Stimulated activated CD4-positive, alpha-beta T cell treated with anti-CD3 and anti-CD28 coated beads, Interleukin-2, amount 100 ng/mL, for 4 hours (primary cell): ENCODE measurements at places on chromosomes 13 and 19.

- DNase-seq = peak; percentile 16
These were observed 48.6 kb upstream of the GTF3A start for GRCh38 chr13:27375686-27376326.

DNA sequence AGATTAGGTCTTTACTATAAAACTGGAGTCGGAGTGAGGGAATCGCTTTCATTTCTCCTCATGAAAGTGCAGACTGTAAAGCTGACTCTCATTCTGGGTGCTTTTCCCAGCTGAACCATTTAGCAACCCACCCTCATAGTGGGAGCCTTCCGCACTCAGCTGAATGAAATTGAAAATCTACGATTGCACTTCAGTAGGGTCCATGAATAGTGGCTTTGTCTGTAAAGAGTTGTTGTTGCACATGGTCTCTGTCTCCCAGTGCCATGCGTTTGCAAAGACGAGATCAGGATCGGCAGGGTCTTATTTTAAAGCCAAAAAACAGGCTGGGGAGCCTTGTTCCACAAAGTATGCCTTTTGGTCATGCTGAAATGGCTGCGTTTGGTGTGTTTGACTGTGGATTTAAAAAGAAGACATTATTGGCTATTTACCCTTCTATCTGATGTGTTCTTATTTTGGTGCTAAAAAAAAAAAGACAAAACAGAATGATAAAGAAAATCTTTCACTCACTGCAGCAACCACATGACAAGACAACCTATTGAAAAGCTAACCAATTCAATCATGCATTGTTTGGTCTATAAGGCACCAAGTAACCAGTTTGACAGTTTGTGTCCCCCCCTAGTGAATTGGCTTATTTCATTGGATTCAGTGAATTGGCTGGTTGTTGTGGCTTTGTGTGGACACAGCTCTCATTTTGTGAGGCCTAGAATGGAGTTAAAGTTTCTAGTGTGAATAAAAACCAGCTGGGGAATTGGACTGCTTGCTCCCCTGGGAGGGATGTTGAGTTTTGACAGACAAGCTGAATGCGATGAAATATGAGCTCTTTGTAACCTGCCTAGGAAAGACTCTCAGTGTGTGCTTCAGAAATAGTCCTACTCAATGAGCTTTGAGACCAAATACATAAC, 65.6 kb downstream of the ARHGAP35 start:
- DNase-seq = no peak

DNA sequence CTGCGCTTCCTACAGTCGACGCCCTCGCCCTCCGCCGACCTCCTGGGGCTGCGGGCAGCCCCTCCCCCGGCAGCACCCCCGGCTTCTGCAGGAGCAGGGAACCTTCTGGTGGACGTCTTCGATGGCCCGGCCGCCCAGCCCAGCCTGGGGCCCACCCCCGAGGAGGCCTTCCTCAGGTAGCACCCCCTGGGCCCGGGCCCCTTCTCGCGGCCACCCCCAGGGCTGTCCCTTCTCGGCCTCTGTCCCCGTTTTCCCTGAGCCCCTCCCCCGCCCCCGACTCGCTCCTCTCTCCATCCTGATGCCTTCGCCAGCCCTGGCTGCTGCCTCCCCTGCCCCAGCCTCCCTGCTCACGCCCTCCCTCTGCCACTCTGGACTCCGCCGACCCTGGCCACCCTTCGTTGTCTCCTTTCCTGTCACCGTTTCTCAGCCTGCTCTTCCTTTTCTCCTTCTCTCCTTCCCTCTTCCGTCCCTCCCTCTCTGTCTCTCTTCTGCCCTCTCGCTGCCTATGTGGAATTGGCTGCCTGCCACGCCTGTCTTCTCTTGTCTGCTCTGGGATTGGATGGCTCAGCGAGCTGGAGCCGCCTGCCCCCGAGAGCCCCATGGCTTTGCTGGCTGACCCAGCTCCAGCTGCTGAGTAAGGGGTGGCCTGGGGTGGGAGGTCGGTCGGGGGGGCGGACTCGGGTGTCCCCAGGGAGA, 11.0 kb downstream of the FUZ start:
- no peak for DNase-seq

GRCh38 chr19:38234615-38235014, 10.6 kb upstream of the DPF1 start:
- DNase-seq = no peak

- DNase-seq = peak; percentile 67
These were observed 65.4 kb downstream of the GNG7 start for GRCh38 chr19:2636897-2637683.

GRCh38 chr19:13033244-13033643, 38.0 kb downstream of the NFIX start:
- no peak for DNase-seq

DNA sequence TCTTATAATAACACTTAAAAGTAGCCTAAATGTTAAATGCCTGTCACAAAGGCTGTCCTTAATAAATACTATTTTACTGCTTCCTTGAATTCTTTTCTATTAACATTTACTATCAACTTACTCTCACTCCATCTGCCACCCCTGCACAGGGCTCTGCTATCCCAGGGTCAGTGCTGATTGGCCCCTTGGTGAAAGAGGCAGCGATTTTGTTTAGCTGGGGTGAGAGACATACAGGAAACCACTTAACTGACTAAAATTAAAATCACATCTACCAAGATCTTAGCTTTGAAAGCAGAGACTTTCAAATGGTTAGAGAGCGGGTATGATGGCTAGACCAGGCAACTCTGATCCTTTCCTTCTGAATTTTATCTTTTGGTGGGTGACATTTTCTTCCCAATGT, 149.9 kb upstream of the HTR2A start:
- DNase-seq = no peak

GRCh38 chr13:77053192-77053591, 26.2 kb upstream of the FBXL3 start:
- DNase-seq = no peak

- no peak for DNase-seq
These were observed 1.1 kb upstream of the GRTP1 start for GRCh38 chr13:113364901-113365582.

DNA sequence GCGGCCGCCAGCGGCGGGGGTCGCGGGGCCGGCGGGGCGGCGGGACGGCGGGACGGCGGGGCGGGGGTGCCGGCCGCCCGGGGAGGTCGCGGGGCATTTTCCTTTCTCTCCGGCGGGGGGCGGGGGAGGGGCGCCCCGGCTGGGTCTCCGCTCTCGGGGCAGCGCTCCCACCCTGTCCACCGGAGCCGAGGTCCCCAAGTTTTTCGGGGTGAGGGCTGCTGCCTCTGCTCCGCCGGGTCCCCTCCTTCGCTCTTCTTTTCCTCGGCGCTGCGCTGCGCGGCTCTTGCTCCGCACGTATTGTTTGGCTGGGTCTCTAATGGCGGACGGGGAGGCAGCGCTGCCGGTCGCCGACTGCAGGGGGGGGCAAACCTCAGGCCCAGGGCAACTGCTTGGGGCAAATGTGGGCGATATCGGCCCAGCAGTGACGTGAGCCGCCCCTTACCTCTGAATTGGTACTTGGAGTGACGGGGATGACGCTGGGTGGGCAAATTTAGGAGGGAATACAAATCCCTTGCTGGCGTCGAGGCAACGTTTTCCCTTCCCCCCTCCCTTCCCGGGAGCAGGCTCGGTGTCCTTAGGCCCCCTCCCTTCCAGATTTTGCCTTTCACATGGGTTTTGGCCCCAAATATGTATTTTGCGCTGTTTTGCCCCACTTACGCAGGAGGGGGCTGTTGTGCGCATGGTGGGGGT, 759 bp downstream of the ZMYM2 start:
- peak; percentile 57 for DNase-seq

DNA sequence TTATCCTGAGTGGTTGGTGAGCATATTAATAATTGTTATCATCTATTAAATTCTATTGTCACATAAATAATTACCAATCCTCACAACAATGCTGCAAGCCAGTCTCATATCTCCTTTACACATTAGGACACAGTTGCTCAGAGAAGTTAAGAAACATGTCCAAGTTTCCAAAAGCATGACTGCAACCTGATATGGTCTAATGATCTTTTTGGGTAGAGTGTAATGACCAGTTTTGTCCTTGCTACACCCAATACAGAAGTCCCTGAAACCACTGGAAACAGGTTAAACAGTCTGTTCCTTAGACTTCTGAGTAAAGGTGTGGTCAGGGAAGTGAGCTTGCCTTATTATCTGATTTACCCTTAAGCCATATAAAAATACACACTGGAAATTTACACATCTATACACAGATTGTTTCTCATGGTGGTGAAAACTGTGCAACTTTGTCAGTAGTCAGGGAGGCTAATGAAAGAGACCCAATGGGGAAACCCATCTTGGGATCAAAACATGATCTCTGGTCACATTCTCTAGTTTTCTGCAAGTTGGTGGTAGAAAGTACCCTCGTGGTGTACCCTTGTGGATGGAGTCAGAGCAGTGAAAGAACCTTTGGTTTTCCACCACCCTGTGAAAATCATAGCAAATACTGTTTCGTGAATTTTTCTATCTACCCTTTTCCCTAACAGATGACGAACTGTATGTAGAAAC, 146.0 kb upstream of the KLF12 start:
- DNase-seq = no peak

- DNase-seq = peak; percentile 95
These were observed 13.0 kb downstream of the TMEM160 start for GRCh38 chr19:47035127-47036096.

DNA sequence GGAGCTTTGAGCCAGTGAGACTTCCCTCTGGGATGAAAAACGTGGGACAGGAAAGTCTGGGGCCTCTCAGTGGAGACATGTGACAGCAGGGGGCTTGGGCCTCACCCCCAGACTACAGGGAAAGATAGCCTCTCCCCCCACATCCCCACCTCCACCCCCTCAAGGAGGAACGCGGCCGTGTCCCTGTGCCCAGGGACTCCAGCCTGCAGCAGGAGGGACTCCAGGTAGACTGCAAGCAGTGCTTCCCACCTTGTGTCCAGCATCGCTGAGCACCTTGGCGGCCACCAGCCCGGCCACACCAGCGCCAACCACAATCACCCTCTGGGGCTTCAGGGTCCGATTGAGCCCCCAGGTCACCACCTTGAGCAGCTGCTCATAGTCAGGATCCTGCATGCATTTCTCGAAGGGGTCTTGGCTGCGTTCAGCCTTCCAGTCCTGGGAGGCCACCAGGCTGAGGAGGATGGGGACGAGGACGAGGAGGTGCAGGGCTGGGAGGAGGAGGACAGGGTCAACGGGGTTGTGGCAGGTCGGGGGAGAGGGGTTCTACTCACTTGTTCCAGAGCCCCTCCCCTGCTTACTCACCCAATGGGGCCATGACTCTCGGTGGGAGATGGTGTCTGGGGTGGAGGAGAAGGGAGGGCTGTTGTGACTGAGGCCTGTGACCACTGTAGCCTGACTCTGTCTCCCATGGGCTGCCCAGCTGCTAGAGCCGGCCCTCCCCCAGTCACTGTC, 955 bp downstream of the IL4I1 start:
- no peak for DNase-seq

- DNase-seq = no peak
These were observed 19.0 kb upstream of the ZNF566 start for GRCh38 chr19:36508325-36508724.

DNA sequence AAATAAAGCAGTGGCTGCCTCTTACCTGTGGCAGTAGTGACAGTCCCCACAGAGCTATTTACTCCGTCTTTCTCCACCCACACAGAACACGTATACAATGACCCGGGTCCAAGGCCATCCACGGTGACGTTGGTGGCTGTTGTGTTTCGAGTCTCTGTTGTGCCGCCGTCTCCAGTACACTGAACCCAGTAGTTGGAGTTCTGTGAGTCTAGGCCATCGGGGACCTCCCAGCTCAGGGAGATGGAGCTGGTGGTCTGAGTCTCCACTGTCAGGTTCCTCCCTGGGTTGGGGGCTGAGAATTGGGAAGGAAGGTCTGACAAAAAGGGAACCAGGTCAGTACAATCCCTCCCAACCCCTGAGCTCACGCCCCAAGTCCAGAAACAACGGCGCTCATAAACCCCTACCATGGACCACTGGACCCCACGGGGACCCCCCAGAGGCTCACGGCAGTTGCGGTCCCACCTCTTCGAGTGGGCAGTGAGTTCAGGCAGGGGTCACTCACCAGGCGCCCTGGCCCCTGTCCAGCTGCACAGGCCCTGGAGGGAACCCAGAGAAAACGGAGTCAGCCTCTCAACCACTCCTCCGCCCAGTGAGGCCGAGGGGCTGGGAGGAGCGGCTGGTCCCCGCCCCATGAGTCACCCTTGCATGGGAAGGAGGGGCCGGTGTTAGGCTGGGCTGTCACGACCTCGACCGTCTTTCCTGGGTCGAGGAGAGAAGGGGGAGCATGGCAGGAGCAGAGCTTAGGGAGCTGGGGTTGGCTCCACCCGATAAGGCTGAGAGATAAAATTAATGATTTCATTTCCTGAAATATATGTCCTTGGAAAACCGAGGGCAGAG, 2.4 kb downstream of the PTPRH start:
- peak; percentile 15 for DNase-seq

DNA sequence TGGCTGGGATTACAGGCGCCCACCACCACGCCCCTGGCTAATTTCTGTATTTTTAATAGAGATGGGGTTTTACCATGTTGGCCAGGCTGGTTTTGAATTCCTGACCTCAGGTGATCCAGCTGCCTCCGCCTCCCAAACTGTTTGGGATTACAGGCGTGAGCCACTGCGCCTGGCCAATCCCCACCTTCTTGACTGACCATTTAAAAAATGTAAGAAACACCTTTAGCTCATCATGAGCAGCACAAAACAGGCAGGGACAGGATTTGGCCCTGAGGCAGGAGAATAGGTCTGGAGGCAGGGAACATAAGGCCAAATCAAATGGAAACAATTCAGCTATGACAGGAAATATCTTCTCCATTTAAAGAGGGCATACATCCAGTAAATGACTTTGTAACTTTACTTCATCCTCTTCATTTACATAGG, 1.4 kb upstream of the MPV17L2 start:
- DNase-seq = no peak

- DNase-seq = no peak
These were observed 12.9 kb downstream of the PAK4 start for GRCh38 chr19:39138221-39139211.

DNA sequence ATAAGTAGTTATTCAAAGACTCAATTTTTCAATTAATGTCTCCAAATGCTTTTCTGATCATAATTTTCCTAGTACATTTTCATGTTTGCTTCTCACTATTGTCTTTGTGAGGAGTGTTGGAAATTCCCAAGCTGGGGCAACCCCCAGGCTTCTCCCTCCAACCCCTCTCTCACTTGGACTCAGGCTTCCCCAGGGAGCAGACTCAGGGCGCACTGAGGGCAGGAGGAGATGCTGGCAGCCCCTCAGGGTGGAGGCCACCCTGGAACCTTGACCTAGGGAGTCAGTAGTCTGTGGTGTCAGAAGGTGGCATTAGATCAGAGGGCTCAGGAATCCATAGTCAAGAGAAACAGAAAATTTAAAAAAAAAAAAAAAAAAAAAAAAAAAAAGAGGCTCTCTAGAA, 86.5 kb upstream of the IRS2 start:
- DNase-seq = no peak
